ENCODE measurements at places on chromosomes 5 and 9.

- DNase-seq, result no peak
Observed at GRCh38 chr5:3740546-3741373, 145.1 kb downstream of the IRX1 start.

DNA sequence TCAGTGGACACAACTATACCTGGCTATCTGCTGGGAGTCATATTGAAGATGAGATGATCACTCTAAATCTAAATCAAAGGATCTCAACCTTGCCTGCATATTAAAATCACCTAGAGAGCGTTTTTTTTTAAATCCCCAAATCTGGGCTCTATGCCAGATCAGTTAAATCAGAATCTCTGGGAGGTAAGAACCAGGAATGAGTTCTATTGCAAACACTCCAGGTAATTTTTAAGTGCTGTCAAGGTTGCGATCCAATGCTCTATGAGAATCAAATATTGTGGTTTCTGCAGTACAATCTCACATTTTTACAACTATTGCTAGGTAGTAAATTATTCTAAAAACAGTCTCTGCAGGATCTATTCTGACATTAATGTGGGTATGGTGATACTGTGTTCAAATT lies 202.3 kb upstream of the OR13F1 start:
- DNase-seq, result peak; percentile 45

GRCh38 chr9:77133011-77133410 lies 44.3 kb upstream of the VPS13A start:
- no peak for DNase-seq

DNA sequence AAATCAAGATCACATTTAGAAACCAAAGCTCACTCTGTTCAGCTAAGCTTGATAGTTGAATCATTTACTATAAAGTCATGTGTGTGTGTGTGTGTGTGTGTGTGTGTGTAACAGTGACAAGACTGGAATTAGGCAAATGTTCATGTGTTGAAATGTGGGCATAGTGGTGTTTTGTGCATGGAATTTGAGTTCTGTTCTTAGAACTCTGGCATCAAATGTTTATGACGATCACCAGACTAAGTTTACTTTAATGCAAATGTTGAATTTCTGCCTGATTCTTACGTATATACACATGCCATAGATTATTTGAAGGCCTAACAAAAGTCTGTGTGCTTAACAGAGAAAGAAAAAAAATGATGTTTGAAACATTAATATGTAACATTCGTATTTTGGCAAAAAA lies 72.8 kb upstream of the COL5A1 start:
- no peak for DNase-seq

DNA sequence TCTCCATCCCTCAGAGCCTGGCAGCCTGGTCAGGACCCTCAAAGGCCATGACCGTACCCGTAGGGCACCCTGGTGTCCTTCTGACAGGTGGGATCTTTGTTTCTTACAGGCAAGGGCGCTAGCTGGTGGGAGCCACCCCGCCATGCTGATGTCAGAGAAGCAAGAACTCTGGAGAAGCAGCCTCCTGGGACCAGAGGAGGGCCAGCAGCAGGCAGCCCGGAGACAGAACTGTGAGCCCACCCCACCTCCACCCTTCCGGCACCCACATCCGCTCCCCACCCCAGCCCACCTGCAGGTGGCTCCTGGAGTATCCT lies 42.2 kb upstream of the IL17B start:
- DNase-seq, result no peak

GRCh38 chr5:66213533-66213932 lies 69.4 kb downstream of the SREK1 start:
- no peak for DNase-seq

GRCh38 chr9:135802876-135803419 lies 101.0 kb downstream of the KCNT1 start:
- DNase-seq, result no peak

DNA sequence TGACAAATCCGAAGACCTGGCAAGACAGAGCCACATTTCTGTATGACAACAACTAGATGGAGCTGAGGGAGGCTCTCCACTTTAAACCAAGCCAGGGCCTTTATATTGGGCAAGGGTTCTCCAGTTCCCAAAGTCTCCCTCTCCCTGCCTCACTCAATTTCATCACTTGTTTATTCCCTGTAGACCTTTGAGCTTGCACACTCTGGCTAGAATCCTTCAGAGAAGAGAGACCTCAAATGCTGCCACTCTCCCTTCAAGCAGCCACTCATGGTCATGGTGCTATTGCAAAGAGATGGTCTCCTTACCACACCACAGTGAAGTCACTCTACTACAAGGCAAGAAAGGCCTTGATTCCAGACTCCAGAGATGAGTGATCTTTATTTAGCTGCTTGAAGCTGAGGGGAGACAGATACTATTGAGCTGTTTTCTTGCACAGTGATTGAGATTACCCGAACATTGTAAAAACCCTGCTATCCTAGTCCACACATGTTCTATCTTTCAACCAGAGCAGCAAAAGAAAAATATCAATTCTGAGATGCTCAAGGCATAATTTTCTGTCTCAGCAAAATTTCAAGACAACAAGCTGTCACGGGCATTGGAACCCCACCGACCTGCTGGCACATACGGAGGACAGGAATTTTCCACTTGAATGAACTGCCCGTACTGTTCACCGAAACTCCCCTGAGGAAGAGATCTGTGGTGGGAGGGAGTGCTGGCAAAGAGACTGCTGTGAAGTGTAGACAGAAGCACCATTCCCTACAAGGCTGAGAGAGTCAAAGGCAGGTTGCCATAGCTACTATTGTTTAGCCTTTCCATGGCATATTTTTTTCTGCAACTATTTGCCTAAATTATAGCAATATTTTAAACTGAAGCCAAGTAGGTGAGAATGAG lies 81.1 kb downstream of the CDO1 start:
- peak; percentile 10 for DNase-seq

GRCh38 chr5:493119-493701 lies 31.0 kb downstream of the SLC9A3 start:
- DNase-seq, result no peak

GRCh38 chr9:84076384-84076783 lies 95.8 kb downstream of the RMI1 start:
- no peak for DNase-seq

GRCh38 chr5:16866273-16866672 lies 69.8 kb downstream of the MYO10 start:
- peak; percentile 12 for DNase-seq

- DNase-seq, result no peak
Observed at GRCh38 chr5:153525536-153525935, 35.1 kb downstream of the GRIA1 start.

DNA sequence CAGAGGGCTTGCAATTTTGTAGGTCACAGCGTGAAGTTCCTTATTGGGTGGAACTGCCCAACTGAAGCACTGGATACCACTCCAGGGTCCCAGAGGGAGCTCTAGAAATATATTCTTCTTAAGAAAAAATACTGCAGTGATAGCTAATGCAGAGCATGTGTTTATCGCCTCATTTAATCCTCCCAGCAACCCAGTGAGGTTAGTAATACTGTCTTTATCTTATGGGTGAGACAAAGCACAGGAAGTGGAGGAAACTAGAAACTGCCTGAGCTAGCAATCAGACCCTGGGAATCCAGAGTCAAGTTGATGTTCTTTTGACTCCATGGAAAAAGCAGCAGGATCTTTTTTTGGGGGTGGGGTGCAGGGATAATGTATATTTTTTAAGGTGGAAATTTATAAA lies 153.3 kb downstream of the PJA2 start:
- DNase-seq, result no peak

GRCh38 chr5:79055017-79055416 lies 14.5 kb downstream of the DMGDH start:
- DNase-seq, result no peak

DNA sequence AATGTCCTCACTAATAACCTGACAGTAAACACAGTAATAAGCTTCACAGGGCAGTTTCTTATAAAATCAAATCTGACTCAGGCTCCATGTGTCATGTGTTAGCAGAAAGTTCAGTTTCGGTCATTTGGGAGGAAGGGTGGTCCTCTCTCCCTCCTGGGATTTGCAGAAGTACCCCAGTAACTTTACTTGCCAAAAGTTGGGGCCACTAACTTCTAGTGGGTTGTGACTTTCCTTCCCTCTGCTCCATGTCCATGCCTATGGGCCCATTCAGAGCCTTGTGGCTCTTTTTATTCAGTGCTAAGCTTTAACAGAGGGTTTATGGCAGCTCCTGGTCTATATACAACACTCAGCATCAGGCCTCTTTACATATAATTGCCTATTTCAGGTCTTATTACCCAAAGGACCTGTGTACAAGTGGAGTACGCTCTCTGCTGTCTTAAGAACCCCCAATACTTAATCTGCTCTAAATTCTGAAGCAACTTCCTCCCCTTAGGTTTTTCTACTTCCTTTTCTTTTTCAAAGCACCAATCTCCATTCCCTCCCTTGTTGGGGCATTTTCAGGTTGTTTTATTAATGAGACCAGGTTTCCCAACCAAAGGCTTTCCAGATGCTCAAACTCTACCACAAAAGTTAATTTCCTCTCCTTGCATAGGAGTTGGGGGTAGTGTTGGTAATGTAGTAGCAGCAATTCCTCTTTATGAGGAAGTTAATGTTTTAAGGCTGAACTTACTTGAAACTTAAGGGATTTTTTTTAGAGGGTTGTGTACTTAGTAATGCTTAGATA lies 107.7 kb downstream of the CCDC192 start:
- DNase-seq, result no peak

GRCh38 chr9:122058709-122059108 lies 34.4 kb downstream of the TTLL11 start:
- DNase-seq, result no peak

GRCh38 chr5:130568791-130569190 lies 596.3 kb downstream of the HINT1 start:
- no peak for DNase-seq

DNA sequence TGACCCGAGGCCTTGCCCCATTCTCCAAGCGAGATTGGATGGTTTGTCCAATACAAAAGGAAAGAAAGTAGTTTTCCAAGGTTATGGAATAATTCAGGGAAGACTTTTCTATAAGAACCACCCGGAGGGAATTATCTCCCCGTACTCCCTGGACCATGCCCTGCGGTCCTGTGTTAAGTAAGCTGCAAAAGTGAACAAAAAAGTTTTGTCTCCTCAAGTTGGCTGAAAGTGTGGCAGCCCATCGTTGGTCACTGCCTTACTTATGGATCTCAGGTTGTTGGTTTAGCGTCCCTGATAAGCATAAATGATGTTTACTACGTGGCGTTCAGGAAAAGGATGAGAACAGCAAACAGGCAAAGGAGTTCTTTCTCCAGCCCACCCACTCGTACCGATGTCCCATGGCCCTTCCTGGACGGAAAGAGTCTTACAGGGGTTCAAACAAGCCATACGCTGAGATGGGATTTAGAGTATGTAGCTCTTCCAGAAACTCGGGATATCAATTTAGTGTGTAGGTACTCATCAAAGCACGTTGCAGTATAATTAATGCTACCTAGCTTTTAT lies 413 bp upstream of the AUH start:
- no peak for DNase-seq

- peak; percentile 39 for DNase-seq
Observed at GRCh38 chr9:136886610-136887597, 588 bp downstream of the TRAF2 start.

GRCh38 chr9:103530934-103531333 lies 535.8 kb downstream of the CYLC2 start:
- no peak for DNase-seq

DNA sequence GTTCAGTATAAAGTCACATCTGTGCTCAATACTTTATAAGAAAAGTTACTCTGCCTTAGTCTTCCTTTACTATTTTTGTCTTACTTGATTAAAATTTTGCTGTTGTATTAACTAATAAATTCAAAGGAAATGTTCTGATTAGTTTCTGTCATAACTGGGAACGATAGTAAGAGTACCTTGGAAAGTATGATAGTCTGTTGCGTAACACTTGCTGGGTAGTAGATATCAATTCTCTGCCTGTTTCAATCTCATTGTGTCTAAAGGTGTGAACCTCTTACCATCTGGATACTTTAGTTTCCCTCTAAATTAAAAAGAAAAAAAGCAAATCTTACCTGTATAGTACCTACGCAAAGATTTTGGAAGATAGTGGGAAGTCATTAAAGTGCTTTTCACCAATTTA lies 48.5 kb downstream of the COMMD10 start:
- no peak for DNase-seq

- DNase-seq, result no peak
Observed at GRCh38 chr5:59521476-59521875, 372.1 kb downstream of the PDE4D start.

DNA sequence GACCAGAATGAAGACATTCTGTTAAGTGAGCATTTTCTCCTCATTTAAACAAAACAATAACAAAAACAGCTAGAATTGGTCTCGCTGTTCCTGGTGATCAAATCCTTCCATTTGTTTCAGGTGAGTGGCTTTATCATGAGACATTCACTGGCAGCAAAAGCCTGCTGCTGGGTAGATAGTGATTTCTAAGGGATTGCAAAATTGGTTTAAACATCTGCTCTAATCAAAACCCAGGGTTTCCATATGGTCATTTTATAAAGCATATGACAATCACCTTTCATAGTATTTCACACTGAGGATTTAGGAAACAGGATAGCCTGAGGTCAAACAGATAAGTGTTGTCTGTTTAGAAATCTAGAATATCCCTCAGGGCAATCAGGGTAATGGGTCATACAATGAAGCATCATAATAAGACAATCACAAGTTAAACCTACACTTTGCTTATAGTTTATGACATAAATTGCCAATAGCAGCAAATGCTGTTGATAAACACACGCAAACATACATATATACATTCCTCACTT lies 769.6 kb upstream of the C9orf72 start:
- DNase-seq, result no peak

GRCh38 chr5:26572480-26572879 lies 465.9 kb downstream of the CDH9 start:
- DNase-seq, result no peak

DNA sequence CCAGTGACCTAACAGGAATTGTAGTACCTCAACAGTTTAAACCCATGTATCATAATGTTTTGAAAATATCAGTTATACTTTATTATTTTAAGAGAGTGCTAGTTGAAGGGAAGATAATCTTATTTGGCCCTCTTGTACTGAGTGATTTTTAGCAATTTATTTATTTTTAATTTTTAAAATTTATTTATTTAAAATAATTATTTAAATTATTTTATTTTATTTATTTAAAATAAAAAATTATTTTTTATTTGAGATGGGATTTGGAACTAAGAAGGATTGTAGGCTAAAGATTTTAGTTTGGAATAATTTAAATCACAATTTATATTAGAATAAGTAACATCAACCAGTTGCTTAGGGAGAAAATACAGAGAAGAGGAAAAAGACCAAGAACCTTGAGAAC lies 54.2 kb downstream of the NAA35 start:
- no peak for DNase-seq

GRCh38 chr9:89304834-89305188 lies 6.2 kb upstream of the CKS2 start:
- DNase-seq, result no peak

GRCh38 chr5:39226558-39226957 lies 7.2 kb upstream of the FYB1 start:
- no peak for DNase-seq

DNA sequence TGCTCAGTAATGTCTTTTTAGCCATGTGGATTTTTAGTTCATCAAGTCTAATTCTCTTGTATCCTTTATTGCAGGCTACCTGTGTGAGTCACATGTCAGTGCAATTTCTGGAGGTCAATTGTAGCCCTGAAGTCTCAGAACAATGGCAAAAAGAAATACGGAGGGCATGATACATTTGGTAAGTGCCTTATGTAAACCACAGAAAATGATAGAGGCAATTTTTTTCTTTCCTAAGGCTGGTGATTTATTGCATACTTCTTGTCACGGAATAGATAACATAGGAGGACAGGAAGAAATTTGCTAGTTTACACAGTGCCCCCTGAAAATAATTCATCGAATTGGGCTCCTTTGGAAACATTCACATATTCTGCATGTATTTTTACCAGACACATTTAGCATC lies 235.9 kb downstream of the DMRTA1 start:
- no peak for DNase-seq
